ENCODE measurements at places on chromosomes 6 and 20.

DNA sequence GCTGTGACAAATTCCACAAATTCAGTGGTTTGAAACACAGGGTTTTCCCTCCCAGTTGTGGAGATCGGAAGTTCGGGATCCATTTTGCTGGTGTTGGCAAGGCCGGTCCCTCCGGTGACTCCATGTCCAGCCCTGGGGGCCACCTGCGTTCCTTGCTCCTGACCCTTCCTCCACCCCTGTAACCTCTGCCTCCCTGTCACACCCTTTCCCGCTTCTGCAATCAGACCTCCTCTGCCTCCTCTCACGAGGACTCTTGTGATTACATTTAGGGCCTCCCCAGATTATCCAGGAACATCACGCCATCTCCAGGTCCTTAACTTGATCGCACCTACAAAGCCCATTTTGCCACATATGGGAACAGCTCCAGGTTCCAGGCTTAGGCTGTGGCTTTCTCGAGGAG lies 12.5 kb downstream of the RPS6KA2 start:
- no peak for DNase-seq

DNA sequence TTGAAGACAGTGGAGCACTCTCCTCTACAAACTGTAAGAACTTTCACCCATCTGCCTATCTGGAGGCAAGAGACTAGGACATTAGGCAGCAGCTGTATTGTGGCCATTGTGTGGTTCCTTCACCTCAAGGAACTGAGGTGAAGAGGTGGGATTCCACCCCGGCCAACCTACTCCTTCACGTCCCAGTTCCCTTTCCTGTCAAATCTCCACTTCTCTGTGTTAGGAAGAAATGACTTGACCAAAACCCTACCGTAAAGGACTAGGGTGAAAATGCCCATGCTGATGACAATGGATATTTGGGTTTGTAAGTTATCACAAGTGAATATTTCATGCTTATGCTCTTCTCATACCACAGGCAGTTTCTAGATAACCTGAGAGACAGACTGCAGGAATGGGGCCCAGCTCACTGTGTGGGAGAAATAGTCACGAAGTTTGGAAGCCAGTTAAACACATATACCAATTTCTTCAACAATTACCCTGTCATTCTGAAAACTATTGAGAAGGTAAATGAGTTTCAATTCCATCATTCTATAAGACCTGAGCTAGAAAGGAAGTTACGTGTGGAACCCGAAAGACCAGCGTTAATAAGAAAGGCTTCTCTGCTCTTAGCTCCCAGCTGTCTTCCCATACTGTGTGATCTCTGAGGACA lies 86.6 kb downstream of the ECT2L start:
- no peak for DNase-seq

- no peak for DNase-seq
These were observed 44.1 kb upstream of the ADGRF1 start for GRCh38 chr6:47086051-47086770.

- no peak for DNase-seq
These were observed 55.7 kb downstream of the PCSK2 start for GRCh38 chr20:17282501-17282900.

- DNase-seq: no peak
These were observed 84.7 kb upstream of the MRAP2 start for GRCh38 chr6:83948851-83949250.

GRCh38 chr6:160106010-160106409 lies 15.6 kb upstream of the SLC22A1 start:
- no peak for DNase-seq

GRCh38 chr20:46289432-46289831 lies 18.9 kb downstream of the CDH22 start:
- no peak for DNase-seq

- no peak for DNase-seq
These were observed 38.4 kb downstream of the BCKDHB start for GRCh38 chr6:80144753-80145315.

- DNase-seq: no peak
These were observed 2.8 kb upstream of the VSX1 start for GRCh38 chr20:25084626-25085187.

GRCh38 chr6:119241111-119241465 lies 108.5 kb downstream of the MAN1A1 start:
- no peak for DNase-seq

- no peak for DNase-seq
These were observed 2.3 kb upstream of the SOX18 start for GRCh38 chr20:64051561-64052325.

GRCh38 chr6:157684620-157685299 lies 138.3 kb upstream of the SNX9 start:
- DNase-seq: no peak

DNA sequence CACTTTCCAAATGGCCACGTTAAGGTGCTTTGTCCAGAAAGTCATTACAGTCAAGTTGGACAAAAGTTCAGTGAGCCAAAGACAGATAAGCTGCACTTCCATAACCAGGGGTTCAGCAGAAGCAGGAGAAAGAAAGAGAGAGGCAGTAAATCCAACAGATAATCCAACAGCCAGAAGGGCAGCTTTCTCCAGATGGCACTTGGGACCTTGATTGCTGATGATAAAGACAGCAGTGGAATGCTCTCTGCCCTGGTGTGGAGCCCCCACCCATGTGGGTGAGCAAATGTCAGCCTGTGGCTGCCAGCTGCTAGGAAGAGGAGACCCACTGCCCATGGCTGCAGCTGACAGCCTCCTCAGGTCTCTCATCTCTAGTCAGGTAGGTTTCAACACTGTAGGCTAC lies 18.7 kb upstream of the NRSN1 start:
- DNase-seq: no peak

DNA sequence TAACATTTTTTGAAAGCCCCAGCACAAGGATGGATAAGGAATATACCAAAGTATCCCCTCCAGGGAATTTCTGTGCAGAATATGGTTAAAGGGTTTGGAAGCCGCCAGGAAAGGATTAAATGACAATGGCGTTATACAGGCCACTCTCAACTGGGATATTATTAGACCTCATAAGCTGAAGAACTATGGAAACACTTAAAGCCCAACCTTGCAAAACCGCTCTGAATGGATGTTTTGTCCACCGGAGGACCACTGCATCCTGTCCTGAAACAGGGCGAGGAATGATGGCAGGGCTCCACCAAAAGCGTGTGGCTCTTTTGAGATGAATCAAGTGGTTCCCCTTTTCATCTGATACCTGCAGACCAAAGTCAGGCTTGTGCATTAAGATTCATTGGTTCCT lies 32.4 kb downstream of the NFATC2 start:
- DNase-seq: no peak

- no peak for DNase-seq
These were observed 11.4 kb downstream of the TRIM38 start for GRCh38 chr6:25973923-25974555.

DNA sequence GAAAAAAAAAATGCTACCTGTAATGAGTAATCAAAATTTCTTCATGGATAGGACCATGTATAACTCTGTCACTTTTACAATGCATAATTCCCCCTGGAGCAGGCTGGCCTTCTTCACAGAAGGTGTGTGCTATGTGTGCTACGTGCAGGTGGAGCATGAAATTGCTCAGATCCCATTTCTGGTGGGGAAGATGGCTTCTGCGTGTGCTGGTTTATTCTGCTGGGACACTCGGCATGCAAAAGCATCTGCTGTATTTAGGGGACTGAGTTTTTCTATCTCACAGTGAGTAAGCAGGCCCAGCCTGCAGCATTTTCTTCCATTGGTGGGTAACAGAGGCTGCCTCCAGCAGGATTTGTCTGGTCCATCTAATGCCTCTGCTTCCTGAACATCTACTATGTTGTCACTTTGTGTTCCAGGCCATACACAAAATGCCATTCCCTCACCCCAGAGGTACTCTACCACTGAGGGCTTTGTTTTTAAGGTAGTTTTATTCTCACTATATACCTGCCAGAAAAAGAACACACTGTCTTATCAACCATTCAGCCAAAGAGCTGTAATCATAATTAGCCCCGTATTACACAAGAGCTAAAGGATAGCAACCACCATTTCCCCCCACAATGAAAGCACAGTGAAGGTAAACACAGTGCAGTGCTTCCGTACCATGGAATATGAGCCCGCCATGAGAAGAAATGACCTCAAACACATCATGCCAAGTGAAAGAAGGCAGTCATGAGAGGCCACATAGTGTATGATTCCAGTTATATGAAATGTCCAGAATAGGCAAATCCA lies 62.4 kb downstream of the SYNDIG1 start:
- no peak for DNase-seq

DNA sequence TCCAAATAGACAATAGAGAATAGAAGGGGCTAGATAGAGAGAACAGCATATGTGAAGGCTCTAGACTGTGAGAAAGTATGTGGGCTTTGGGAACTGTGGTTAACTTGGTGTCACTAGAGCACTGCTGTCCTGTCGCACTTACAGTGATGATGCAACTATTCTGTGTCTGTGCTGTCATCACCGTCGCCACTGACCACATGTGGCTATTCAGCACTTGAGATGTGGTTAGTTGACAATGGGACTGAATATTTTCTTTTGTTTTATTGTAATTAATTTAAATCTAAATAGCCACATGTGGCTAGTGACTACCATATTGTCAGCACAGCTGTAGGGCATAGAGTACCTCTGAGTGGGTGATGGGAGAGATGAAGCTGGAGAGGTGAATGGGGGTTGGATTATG lies 39.0 kb upstream of the IFNGR1 start:
- no peak for DNase-seq

DNA sequence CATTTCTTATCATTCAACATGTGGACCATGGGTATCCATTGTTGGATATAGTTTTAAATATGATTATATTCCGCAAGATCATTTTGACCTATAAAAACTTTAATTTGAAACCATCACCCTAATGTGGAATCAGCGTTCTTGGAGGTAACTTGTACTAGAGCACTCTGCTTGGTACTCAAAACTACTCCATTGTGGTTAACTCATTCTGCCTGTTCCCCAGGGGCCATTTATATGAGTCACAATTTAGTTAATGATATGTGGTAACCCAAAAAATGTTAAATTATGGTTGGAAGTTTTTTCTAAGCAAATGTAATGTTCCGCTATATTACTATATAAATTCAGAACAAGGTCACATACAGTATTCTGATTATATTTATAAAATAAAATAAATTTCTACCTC lies 109.3 kb downstream of the TRDN start:
- no peak for DNase-seq

- no peak for DNase-seq
These were observed 31.3 kb upstream of the ZSCAN23 start for GRCh38 chr6:28474441-28475219.

All from stimulated activated CD4-positive, alpha-beta T cell treated with anti-CD3 and anti-CD28 coated beads, TNF-alpha, amount 100 ng/mL, for 4 hours (primary cell).